HS-5 (cell line): ENCODE measurements at places on chromosomes 5 and 9.

DNA sequence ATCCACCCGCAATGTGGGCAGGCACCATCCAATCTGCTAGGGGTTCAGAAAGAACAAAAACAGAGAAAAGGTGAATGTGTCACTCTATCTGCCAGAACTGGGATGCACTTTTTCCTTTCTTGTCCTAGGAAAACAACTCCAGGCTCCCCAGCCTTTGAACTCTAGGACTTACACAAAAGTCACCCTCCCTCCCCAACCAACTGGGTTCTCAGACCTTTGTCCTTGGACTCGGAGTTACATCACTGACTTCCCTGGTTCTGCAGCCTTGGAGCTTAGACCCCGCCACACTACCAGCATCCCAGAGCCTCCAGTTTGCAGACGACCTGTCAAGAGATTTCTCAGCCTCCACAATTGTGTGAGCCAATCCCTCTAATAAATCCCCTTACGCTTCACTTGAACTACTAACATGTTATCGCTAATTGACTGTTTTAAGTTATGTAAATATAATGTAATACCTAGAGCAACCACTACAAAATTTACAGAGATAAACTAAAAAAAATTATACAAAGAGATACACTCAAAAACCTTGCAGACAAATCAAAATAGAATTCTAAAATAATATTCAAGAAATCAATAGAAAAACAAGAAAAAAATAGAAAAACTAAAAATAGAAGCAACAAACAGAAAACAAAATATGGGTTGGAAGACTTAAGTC lies 5.3 kb upstream of the UBLCP1 start:
- DNase-seq = no peak

DNA sequence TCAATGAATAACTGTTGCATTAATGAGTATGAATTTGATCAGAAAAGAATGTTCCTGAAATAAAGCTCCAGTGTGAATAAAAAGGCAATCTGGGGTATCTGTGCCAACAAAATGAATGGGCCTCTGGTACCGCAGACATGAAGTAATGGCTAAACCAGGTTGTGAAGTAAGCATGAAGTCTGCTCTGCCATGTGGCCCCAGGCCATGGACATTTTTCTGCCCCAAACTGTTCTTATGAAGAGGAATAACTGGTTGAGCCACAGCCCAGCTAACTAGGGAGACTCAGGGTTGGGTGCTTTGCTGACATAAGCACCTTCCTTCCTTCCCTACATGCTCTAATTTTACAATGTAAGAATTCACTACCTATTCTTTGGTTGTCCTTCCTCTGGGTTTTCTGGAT lies 147.4 kb upstream of the LRRTM2 start:
- DNase-seq = no peak

GRCh38 chr9:123523001-123523400 lies 167.0 kb downstream of the CRB2 start:
- no peak for DNase-seq

- no peak for DNase-seq
These were observed 26.6 kb downstream of the GADD45G start for GRCh38 chr9:89631384-89631783.

DNA sequence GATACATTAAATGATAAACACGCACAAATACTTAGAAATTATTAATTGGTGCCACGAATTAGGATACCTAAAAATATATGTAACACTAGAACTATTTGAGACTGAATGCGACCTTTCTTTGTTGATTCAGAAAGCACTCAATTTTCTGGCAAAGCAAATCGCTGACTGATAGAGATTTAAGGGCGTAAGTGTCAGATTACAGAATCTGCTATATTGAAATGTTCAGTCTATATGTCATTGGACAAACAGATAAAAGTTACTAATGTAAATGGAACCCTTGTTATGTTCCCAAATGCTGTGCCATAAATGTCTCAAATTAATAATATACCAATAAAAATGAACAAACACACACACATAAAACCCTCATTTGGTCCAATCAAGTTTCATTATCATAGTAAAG lies 137.9 kb downstream of the MPDZ start:
- no peak for DNase-seq

GRCh38 chr5:96660971-96661854 lies 963 bp upstream of the CAST start:
- no peak for DNase-seq

DNA sequence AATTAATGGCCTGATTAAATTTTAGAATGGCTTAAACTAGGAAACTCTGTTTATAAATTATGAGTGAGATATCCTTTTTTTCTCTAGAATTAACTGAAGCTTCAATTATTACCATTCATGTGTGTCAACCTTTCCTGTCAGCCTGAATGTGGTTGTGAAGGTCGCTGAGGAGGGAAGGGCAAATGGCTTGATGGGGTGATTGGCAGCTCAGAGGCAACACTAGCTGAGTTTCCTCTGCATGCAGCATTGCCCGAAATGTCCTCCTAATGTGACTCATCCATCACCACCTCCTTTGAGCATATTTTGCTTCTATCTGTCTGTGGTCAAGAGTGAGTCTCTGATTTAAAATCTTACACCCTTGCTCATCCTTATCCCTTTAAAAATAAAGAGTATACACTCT lies 281.9 kb downstream of the TENT4A start:
- DNase-seq = no peak

DNA sequence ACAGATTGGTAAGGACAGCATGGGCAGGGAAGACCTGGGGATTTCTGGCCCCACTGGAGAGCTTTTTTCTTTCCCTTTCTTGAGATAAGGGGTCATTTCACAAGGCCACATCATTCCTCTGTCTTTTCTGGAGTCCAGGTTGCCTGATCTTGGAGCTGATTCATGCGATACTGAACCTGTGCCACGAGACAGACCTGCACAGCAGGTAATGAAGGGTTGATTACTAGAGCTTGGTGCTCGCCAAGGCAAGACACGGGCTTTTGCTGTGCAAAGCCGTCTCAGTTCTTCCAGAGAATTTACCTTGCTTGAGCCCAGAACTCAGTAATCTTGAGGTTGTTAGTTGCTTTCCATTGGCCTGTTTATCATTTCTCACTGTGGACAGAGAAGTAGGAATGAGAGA lies 39.2 kb downstream of the NUP188 start:
- no peak for DNase-seq

- no peak for DNase-seq
These were observed 255.1 kb downstream of the ZSWIM6 start for GRCh38 chr5:61587125-61587524.

- DNase-seq = no peak
These were observed 74.8 kb upstream of the PJA2 start for GRCh38 chr5:109484597-109484996.

DNA sequence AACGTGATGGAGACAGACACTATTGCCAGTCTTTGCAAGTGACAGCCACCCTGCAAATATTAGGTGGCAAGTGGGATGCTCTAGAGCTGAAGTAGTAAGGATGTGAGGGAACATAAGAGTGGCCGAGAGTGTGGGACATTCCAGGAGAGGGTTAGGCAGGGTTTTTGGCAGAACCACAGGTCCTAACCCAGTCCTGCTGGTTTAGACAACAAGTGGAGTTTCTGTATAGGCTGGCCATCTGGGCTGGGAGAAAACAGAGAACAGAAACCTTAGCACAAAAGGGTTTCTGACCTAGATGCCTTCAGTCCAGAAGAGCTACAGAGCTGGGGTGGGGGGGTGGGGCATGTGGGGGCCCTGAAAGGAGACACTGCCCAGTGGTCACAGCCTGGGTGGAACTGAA lies 107.4 kb downstream of the TMEM174 start:
- DNase-seq = no peak

DNA sequence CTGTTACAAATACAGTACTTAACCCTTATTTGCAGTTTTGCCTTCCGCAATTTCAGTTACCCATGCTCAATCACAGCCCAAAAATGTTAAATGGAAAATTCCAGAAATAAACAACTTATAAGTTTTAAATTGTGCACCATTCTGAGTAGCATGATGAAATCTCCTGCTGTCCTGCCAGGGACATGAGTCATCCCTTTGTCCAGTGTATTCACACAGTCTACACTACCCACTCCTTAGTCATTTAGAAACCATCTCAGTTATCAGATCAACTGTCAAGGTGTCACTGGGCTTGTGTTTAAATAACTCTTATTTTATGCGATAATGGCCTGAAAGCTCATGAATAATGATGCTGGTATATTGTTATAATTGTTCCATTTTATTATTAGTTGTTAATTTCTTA lies 95.8 kb downstream of the PLCXD3 start:
- peak; percentile 91 for DNase-seq

DNA sequence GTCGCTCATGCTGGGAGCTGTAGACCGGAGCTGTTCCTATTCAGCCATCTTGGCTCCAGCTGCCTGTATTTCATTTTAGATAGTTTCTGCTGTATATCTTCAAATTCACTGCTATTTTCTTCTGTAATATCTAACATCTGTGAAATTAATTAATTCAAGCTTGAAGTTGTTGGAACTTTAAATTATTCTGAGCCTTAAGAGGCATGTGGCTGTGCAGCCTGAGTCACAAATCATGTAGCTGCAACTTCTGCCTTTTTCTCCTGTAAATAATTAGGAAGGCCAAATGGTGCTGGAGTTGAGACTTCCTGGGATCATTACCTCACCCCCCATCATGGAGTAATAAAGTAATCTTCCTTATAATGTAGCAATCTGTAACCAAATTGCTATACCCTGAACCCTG lies 183.3 kb upstream of the PCSK5 start:
- no peak for DNase-seq

GRCh38 chr5:96048763-96049162 lies 87.1 kb upstream of the ELL2 start:
- DNase-seq = no peak

GRCh38 chr9:36317766-36318165 lies 59.5 kb upstream of the GNE start:
- DNase-seq = no peak

- DNase-seq = no peak
These were observed 734.6 kb upstream of the PTPRD start for GRCh38 chr9:11347437-11347836.

DNA sequence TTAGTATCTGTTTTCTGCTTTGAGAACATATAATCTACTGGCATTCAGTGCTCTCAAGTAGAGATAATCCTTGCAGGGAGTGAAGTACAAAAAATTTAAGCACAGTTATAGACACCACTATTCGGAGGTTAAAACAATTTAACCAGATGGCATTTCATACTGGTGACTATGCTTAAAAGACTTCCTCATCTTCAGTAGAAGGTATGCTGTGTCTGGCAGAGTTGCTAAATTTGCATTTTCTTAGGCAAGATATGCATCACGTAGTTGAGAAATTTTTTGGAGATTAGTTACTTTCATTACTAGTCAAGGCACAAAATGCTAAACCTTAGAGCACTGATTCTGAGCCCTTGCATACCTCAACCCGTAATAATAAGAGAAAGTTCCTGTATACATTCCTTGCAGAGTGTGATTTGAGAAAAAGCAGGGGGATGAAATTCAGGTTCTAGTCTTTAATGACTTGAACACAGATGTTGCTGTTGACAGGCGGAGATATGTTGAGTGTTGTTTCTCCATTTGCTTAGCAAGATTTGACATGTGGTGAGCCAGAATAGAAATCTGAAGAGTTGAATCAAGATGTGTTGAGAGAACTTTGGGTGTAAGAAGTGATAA lies 70.8 kb upstream of the STARD4 start:
- peak; percentile 93 for DNase-seq

- no peak for DNase-seq
These were observed 20.9 kb downstream of the ENG start for GRCh38 chr9:127833555-127833954.

- no peak for DNase-seq
These were observed 5.0 kb upstream of the TEX48 start for GRCh38 chr9:114687034-114687433.

DNA sequence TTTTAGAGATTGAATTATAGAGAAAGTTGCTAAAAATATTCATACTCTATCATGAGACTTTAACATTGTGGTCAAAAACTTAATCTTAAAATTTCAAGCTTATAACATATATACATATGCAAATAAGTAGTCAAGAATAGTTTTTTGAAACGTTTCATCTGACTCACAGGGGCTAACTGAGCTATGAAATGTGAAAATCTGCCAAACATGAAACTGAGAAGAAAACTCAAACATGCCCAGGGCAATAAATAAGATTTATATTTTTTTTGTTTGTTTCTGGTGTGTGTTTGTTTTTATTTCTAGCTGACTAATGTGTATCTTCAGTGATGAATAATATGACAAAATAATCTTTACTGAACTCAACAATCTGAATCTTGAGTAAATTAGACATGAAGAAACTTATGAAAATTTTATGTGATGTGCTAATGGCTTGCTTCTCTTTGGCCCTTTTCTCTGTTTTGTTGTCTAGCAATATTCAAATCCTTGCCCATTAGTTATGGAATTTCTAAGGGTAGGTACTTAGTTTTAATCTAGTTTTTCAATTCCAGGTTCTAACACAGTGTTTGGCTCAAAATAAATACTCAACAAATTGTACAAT lies 99.9 kb downstream of the FAM174A start:
- no peak for DNase-seq

DNA sequence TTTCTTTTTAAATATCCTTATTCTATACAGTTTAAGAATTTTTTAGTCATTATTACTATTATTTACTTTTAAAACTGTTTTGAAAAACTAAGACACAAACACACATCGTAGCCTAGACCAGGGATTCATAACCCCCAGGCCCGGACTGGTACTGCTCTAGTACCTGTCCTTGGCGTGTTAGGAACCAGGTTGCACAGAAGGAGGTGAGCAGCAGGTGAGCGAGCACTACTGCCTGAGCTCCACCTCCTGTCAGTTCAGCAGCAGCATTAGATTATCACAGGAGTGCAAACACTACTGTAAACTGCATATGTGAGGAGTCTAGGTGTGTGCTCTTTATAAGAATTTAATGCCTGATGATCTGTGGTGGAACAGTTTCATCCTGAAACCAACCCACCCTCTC lies 357.0 kb downstream of the PTPRD start:
- no peak for DNase-seq

GRCh38 chr5:95446560-95447221 lies 55.5 kb downstream of the FAM81B start:
- DNase-seq = no peak

- peak; percentile 26 for DNase-seq
These were observed 33.8 kb downstream of the MFAP3 start for GRCh38 chr5:154072414-154073171.

GRCh38 chr5:160641405-160641804 lies 210.6 kb downstream of the ATP10B start:
- no peak for DNase-seq

DNA sequence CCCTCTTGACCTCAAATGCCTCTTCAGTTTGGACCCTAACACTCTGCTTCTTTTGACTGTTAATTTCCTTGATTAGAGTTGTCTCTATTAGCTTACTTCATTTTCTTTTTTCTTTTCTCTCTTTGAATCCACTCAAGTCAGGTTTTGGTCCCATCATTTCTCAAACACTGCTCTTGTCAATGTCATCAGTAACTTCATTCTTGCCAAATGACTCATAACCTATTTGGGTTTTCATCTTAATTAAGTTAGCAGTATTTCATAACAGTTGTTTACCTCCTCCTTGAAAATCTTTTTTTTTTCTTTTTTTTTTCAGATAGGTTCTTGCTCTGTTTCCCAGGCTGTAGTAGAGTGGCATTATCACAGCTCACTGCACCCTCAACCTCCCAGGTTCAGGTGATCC lies 119.6 kb downstream of the PARP8 start:
- no peak for DNase-seq

DNA sequence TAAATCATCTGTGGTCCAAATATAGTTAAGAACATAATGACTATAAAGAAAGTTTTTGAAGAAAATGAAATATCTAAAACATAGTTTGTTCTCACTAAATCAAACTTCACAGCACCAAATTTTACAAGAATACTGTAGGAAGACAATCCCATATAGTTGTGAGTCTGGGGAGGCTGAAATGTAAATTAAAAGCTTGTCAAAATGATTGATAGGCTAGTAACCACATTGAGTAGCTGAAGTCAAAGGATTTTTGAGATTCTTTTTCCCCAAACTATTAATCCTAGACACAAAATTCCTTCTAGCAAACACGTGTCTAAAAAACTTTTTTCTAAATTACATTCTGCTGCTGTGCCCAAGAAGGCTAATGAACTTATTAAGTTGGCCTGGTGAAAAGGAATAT lies 13.0 kb downstream of the BHMT start:
- DNase-seq = no peak
